ENCODE measurements at places on chromosomes 2 and 18.

DNA sequence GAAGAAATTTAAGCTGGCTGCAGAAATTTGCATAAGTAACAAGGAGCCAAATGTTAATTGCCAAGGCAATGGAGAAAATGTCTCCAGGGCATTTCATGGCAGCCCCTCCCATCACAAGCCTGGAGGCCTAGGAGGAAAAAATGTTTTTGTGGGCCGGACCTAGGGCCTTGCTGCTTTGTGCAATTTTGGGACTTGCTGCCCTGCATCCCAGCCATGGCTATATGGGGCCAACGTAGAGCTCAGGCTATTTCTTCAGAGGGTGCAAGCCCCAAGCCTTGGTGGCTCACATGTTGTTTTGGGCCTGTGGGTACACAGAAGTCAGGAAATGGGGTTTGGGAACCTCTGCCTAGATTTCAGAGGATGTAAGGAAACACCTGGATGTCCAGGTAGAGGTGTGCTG is 57.7 kb downstream of the MOB4 start:
- DNase-seq, result no peak

DNA sequence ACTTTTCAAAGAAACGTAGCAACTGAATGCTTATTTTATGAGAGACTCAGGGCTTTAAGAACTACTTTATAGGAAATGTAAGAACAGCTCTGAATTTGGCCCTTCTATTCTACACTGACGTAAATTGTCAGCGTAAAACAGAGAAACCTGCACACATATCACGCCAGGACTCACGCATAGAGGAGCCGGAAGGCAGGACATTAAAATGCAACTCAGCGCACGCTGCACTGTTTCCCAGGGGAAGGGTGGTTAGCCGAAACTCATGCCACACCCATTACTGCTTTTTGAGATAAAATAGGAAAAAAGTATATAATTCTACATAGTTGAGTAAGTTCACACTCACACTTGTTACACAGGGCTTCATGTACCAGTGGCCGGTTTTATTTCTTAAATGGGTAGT is 7.4 kb downstream of the TUBB6 start:
- DNase-seq, result no peak

GRCh38 chr2:70340761-70341476 is 39.1 kb upstream of the FAM136A start:
- DNase-seq, result peak; percentile 59

GRCh38 chr2:195559431-195559914 is 97.6 kb upstream of the SLC39A10 start:
- no peak for DNase-seq

DNA sequence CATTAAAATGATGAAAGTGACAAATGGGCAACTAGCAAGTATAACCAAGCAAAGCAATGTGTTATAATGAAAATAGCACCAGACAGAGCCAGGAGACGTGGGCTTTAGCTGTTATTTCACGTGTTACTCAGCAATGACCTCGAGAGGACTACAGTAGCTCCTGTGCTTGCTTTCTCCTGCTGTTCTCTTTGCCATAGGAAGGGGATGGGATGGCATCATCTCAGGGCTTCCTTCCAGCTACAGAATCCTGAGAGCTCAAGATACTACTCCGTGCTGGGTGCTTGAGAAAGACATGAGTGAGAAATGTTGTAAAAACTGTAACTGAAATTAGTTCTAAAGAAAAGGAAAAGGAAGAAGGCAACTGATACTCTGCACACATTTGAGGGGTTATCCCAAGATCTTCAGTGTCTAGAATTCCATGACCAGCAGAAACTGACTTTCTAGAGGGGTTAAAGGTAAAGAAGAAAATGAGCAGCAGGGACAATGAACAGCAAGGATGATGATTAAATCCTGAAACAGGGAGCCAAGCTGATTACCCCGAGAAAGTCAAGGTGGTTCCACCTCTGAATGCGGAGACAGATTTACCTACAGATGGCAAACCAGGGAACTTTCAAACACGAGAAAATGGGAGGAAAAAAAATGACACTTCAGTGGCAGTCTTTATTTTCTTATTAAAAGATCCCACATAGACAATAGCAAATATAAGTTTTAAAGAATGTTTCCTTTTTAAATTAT is 33.4 kb downstream of the GAREM1 start:
- no peak for DNase-seq

GRCh38 chr2:220078439-220078838 is 451.0 kb downstream of the SLC4A3 start:
- DNase-seq, result no peak

GRCh38 chr2:227822416-227823003 is 8.9 kb downstream of the CCL20 start:
- DNase-seq, result no peak

- no peak for DNase-seq
Measured at GRCh38 chr2:64947885-64948284, 41.3 kb upstream of the SLC1A4 start.

DNA sequence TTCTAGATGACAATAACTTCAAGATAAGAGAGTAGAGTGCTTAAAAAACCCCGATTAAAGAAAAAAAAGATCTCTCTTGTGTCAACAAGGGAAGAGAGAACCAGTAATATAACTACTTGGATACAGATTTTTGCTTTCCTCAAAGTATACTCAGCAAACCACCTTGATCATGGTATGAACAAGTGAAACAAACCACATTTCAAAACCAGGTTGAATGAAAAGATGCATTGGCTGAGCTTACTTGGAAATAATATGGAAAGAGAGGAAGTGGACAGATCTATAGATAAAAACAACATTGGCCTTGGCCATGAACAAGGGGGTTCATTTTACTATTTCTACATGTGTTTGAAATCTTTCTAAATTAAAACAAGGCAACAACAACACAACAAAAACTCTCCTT is 50.1 kb downstream of the ATP8B1 start:
- DNase-seq, result no peak

DNA sequence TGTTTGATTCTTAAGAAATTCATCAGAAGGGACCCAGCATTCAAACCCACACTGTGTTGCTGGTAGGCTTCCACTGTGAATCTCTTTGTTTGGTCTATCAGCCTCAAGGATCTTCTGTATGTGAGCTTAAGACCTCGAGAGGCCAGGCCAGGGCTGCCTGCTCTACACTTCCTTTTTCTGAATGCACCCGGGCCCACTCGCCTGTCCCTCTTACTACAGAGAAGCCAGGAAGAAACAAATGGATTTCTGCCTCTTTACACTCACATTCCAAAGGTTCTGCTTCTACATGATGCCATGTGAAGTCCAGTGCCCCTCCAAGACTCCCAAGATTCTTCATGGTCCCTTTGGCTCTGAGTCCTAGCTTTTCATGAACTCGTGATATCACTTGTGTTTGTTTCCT is 25.4 kb upstream of the MRPL19 start:
- no peak for DNase-seq

- DNase-seq, result no peak
Measured at GRCh38 chr2:46578961-46579360, 99.6 kb downstream of the TMEM247 start.
